Neural crest cell (in vitro differentiated cells): ENCODE measurements at places on chromosomes 13 and 19.

- no peak for DNase-seq
Observed at GRCh38 chr13:76349700-76350099, 536.5 kb downstream of the KCTD12 start.

DNA sequence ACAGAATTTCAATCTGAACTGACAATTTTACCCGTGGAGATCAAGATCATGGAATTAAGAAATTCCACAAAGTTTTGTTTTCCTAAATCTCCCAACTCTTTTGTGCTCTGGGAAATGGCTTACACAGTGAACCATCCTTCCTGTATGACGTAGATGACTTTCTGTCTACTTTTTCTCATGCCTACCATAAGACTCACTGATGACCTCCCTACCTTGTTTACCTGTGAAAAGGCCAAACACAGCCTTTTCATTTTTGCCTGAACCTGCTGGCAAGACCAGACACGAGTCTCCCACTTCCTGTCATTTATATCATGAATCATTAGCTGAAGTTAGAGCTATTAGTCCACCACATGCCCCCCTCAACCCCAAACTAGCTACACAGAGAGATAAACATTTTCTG lies 4.6 kb upstream of the KBTBD6 start:
- no peak for DNase-seq

GRCh38 chr19:51098365-51099046 lies 9.7 kb downstream of the CTU1 start:
- no peak for DNase-seq

GRCh38 chr13:66537417-66537816 lies 692.7 kb downstream of the PCDH9 start:
- DNase-seq: no peak

DNA sequence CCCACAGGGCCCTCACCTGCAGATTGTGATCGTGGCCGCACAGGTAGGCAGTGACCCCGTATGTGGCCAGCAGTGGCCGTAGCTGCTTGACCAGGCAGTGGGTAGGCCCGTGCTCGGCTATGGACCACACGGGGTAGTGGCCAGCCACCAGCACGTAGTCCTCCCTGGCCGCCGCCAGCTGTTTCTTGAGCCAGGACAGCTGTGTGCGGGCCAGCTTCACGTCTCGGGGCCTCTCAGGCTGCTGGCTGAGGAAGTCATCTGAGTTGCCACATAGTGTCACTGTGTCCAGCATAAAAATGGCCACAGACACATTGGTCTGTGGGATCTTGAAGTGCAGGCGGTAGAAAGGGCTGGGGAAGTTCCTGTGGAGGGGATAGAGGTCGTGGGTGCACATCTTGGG lies 1.2 kb downstream of the ACP5 start:
- DNase-seq: no peak

DNA sequence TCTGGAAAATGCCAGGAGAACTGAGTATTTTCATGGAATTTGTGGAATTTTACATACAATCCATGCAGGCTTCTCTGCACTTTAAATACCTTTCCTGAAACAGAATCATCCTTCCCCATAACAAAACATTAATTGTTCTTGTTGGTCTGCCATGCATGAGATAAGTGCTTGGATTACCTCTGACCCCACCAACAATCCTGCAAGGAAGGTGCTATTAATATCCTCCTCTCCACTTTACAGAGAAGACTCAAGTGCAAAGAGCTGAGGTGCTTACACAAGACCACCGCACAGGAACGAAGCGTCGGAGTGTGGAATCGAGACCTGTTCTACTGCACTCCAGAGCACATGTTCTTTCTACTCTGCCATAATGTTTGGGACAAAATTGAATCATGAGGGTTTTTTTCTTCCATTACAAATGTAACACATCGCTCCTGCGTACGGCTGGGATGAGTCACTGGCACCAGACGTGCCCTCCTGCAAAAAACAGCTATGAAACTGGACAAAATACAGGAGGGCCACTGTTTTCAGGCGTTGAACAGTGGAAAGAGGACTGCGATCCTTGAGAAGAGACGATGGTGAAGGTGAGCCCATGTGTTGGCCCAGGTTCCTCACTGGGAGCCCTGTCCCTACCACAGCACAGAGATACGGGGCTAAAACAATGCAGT lies 12.9 kb upstream of the LRRC4B start:
- no peak for DNase-seq

- DNase-seq: no peak
Observed at GRCh38 chr19:46181388-46181779, 33.3 kb downstream of the IGFL2 start.

GRCh38 chr13:48320891-48321510 lies 17.4 kb downstream of the RB1 start:
- DNase-seq: no peak

- no peak for DNase-seq
Observed at GRCh38 chr13:90375851-90376250, 971.6 kb upstream of the MIR17HG start.

GRCh38 chr19:2867025-2867991 lies at the start of gene ZNF556:
ZNF556 (plus strand) TSS chr19:2867335; CDS start chr19:2867422, 87 bp downstream.
- DNase-seq: no peak

DNA sequence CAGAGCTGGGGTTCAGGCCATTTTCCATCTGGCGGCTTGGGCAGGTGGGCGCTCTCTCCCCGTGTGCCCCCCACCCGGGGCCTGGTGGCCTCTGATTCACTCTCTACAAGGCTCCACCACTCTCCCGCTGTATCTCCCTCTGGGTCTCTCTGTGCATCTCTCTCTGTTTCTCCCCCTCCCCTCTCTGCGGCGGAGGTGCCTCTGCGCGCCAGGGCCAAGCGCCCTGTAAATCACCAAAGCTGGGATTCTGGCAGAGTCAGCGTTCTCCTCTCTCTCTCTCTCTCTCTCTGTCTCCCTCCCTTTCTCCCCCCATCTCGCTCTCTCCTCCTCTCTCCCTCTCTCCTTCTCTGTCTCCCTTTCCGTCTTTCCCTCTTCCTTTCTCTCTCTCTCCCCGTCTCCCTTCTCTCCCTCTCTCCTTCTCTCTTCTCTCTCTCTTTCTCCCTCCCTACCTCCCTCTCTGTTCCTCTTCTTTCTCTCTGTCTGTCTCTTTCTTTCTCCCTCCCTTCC lies 3.9 kb downstream of the NFIC start:
- DNase-seq: no peak

GRCh38 chr19:28297586-28298157 lies 915.3 kb downstream of the UQCRFS1 start:
- no peak for DNase-seq

- no peak for DNase-seq
Observed at GRCh38 chr13:99039718-99040280, 61.9 kb upstream of the DOCK9 start.

GRCh38 chr19:29569038-29569911 lies 36.8 kb upstream of the POP4 start:
- no peak for DNase-seq
